ENCODE measurements at places on chromosomes 11 and 22.

- no peak for DNase-seq
These were observed 11.0 kb downstream of the GATD1 start for GRCh38 chr11:766106-766935.

- DNase-seq, result no peak
These were observed 17.8 kb upstream of the RCN1 start for GRCh38 chr11:32072872-32073643.

DNA sequence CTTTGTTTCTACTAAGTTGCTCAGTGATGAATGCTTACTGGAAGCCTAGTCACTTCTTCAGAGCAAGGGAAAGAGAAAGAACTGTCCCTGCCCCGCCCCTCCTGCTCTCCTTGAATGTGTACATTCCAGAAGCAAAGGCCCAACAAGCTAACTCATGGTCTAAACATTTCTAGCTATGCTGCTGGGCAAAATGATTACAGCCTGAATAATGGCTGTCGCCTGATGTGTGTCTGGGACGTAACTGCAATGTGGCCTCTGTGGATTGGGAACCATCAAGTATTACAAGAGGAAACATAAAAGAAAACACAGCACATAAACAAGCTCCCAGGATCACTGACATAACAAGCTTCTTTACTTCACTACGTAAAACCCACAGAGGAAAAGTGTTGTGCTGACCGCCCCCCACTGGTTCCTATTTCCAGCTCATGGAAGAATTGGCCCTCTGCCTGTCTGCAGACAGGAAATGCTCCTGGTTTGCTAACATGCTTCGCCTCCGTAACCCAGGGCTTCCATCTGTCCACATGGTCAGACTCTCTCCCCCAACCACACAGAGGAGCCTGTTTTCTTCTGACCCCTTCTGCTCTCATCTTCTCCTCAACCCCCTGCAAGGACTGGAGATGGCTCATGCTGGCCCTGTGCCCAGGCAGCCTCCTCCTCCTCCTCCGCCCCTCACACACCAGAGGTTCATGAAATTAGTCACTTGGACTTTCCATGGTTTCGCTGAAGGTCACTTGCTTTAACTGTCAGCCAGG is 187.2 kb downstream of the MAML2 start:
- DNase-seq, result peak; percentile 95

DNA sequence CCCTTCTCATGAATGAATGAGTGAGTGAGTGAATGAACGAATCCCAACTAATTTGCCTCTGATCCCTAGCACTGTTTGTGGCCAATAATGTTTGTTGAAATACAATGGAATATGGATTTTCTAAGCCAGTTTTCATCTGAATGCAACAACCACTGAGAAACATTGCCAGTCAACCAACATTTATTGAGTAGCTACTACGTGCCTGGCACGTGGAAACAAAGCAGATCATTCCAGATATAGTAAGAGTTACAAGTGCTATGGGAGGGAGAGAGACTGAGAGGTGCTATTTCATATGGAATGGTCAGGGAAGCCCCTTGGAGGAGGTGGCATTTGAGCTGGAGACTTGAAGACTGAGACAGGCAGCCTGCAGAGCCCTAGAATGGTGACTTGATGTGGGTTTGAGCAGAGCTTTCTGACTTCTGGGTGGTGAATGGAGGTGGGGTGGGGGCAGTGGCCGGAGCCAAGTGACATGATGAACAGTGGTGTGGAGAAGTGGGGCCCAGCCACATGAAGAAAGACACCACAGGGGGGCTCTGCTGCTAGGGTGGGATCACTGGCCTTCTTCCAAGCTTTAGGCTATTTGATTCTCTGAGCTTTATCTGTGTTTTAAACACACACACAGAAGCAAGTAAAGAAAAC is 35.1 kb upstream of the SMTN start:
- no peak for DNase-seq

- DNase-seq, result no peak
These were observed 67.3 kb upstream of the SHISAL1 start for GRCh38 chr22:44379817-44380755.

GRCh38 chr22:25966448-25966913 is 202.8 kb upstream of the SEZ6L start:
- DNase-seq, result peak; percentile 39

- no peak for DNase-seq
These were observed 23.5 kb downstream of the RNF214 start for GRCh38 chr11:117255966-117256365.

- peak; percentile 43 for DNase-seq
These were observed 1.7 kb upstream of the GAB2 start for GRCh38 chr11:78419327-78419726.

GRCh38 chr22:46183733-46184132 is 33.4 kb downstream of the PPARA start:
- peak; percentile 58 for DNase-seq

- DNase-seq, result no peak
These were observed 60.7 kb upstream of the FADD start for GRCh38 chr11:70142221-70142875.

DNA sequence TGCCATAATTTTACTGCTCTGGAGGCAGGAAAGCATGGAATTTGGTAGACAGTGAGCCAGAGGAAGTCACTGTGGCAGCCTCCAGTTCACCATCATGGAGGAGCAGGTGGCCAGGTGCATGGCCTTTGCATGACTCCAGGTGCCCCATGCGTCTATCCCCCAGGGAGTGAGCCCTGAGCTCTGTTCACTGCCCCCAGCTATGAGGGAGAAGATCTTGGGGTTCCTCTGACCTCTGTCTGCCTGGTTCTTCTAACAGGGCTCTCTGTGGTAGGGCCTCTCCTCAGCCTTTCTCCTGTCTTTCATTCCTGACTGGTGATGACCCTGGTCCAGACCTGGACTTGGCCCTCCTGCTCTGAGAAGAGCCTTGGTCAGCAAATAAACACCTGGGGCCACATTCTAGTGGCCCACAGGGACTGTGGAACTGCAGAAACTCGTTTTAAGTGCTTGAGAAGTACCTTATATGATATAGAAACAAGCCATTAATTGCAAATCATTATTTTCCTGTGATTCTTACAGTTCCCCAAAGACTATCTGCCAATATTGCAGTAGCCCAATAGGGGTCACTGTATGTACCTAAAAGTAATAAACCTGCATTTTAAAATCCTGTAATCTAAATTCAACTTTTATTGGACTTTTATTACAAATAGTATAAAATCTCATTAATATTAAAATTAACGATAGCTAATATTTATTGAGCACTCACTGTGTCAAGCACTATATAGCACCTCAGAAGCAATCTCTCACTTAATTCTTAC is 120.0 kb upstream of the SYT13 start:
- DNase-seq, result peak; percentile 44

DNA sequence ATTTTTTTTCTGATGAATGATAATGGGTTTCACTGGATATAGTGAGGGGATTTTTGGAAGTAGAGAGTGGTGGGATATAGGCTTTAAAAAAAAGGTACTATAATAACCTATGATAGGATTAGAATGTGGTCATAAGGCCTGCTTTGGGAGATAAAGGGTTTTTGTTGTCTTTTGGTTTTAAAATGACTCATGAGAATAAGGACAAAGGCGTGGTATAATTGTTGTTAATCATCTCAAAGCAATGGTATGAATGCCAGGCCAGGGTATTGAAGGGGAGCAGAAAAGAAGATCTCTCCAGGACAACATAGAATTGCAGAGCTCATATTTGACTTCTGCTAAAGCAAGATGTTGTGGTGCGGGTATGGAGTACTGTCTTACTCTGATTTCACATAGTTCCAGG is 579.4 kb downstream of the JRKL start:
- no peak for DNase-seq

DNA sequence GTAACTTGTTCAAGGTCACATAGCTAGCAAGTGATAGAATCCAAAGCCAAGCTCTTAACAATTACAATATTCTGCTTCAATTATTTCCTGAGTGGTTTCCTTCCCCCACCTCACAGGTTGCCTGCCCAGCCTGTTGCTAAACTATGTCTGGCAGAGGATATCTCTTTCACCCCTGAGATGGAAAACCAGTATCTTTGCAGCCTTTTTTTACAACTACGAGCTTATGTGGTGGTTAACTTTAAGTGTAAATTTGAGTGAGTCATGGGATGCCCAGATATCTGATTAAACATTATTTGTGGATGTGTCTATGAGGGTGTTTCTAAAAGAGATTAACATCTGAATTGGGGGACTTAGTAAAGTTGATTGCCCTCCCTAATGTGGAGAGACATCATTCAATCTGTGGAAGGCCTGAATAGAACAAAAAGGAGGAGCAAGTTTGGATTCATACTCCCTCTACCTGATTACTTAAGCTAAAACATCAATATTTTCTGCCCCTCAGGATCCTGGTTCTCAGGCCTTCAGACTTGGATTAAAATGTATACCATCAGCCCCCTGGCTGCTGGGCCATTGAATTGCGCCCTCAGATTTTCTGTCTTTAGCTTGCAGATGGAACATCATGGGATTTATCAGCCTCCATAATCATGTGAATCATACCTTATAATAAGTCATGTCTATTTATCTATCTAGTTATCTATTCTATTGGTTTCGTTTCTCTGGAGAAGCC is 911.9 kb downstream of the METTL15 start:
- DNase-seq, result no peak

DNA sequence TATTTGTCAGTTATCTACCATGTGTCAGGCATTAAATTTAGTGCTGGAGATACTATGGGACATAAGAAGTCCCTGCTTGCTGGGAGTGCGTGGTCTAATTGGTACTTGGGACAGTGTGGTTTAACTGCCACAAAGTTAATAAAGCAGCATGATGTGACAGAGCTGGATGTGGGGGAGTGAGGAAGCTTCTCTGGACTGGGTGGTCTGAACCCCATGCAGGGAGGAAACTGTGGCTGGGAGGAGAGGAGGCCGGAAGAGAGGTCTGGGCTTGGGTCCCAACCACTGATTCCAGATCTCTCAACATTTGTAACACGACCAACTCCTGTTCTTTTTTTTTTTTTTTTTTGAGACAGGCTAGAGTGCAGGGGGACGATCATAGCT is 37.1 kb downstream of the ST3GAL4 start:
- peak; percentile 99 for DNase-seq

- DNase-seq, result no peak
These were observed 2.4 kb downstream of the FADS2 start for GRCh38 chr11:61830237-61831105.

GRCh38 chr11:35127619-35128018 is 11.4 kb upstream of the CD44 start:
- no peak for DNase-seq

DNA sequence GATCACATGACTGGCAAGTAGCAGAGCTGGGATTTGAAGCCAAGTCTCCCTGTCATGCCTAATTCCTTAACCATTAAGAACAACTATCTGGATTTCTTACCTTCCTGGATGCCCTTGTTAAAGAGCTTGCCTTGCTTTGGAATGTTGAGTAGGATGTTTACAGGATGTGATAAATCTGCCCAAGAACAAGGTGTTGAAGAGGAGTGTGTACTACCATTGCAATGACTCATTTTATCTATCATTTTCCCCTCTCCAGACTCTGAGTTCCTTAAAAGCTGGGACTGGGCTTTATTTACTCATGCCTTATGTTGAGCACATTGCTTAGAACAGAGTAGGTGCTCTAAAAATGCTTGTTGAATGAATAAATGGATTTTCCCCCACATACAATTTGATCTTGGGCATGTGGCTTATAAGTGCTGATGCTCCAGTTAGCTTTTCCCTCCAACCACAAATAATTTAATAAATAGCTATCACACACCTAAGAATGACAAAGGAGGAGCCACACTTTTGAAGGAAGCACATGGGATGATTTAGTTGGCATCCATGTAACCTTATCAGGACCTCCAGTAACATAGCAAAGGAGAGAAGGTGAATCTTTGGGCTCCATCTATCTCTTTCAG is 268.6 kb upstream of the SESN3 start:
- no peak for DNase-seq

DNA sequence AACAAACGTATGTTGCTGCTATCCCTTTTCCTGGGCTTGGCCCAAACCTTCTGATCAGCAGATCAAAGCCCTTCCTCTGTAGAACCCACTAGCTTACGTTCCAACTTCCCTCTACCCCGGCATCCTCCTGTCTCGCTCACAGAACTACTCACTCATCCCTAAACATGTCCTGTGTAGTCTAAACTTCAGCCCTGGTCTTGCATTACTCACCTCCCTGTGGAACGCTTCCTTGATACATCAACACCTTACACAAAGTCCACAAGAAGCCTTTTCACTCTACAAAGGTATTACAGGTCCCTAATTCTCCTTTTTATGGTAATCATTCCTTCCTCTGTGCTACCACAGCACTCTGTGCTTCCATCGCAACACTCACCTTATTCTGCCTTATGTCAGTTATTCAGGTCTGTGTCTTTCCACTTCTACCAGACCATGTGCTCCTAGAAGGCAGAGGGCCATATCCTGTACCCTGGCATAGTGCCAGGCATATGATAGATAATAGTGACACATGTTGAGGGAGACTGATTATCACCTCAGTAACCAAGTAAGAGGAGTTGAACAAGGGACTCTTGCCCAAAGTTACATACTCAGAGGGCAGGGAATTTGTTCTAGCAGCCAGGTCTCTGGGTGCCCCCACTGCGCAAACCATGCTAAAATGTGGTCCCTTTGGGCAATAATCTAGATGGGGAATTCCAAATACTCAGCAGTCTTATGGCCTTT is 41.6 kb downstream of the USP35 start:
- no peak for DNase-seq

- no peak for DNase-seq
These were observed 64.6 kb downstream of the AMOTL1 start for GRCh38 chr11:94832604-94833235.

GRCh38 chr11:115759622-115760460 is 255.6 kb upstream of the CADM1 start:
- DNase-seq, result no peak

DNA sequence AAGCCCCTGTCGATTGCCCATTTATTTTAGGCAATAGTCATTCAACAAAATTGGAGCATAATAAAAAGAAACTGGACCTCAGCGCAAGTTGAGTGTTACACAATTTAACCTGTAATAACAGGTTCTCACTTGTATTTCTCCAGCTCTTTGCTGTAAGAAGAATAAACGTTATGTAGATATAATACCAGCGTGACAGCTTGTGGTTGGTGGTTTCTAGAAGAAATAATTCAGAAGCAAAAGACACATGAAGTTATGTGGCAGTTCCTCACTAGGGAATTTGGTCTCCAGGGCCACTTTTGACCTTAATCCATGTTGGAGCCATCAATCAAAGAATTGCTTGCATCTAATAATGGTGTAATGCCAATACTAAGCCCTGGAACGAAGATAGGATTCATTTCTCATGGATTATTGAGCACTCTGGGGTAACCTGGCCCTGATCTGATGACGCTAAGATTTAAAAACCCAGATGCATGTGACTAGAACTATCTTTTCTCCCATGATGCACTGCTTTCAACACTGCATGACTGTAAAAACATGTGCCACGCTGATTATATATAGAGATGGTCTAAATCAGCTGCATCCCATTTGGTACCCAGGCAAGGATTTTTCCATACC is 129.7 kb upstream of the LDLRAD3 start:
- DNase-seq, result no peak

All from NB4 (cell line).